ENCODE measurements at places on chromosomes 11 and 22. TPM values are rescaled to one million over a fixed set of nuclear protein-coding genes. Genes with fewer than 3 reads are reported as not detected.

The CCDC73 gene
- total RNA-seq, result not detected

The MCHR1 gene
- not detected for total RNA-seq

The OR6T1 gene
- total RNA-seq, result not detected

The GGT5 gene
- 90.0 TPM for total RNA-seq

Measured in thyroid gland (tissue), 4 donors.